ENCODE measurements at places on chromosomes 7 and 10.

GRCh38 chr10:123848564-123849457, 42.8 kb downstream of the CPXM2 start:
- DNase-seq = no peak

DNA sequence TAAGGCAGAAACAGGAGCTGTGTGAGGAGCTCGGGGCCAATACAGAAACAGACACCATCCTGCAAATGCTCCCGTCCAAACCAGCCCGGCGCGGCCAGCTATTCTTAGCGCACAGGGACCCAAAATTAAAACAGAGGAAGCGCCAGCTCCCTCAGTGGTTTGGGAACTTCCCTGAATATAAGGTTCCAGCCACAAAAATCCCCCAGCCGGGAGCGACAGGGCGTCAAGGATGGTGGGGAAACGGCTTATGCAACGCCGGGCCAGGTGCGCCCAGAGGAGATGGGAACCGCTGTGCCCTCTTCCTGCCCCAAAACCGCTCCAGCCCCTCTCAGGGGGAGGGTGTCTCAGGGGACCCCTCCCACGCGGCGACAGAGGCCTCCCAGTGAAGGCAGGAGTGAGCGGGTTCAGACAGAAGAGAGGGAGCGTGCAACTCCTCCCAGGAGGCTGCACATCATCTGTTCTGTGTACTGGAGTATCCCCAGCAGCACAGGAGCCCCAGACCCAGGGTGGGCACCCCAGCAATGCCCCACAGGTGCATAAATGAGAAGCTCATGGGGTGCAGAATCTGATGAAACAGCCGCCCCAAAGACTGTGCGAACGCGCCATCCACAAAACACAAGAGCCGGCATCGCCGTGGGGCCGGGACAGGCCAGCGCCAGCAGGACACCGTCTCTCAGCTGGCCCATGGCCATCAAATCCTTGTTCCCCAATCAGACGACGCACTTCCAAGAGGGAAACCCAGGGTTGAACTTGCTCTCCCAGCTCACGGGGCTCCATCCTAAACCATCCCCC, 73.9 kb upstream of the PDGFA start:
- DNase-seq = no peak

GRCh38 chr10:126425032-126425431, 36.8 kb upstream of the ADAM12 start:
- DNase-seq = no peak

GRCh38 chr10:76719006-76719405, 918.6 kb downstream of the KCNMA1 start:
- DNase-seq = no peak

GRCh38 chr7:122303531-122304318, 825 bp downstream of the FEZF1 start:
- DNase-seq = peak; percentile 22

GRCh38 chr7:16261100-16261499, 160.2 kb downstream of the CRPPA start:
- no peak for DNase-seq

DNA sequence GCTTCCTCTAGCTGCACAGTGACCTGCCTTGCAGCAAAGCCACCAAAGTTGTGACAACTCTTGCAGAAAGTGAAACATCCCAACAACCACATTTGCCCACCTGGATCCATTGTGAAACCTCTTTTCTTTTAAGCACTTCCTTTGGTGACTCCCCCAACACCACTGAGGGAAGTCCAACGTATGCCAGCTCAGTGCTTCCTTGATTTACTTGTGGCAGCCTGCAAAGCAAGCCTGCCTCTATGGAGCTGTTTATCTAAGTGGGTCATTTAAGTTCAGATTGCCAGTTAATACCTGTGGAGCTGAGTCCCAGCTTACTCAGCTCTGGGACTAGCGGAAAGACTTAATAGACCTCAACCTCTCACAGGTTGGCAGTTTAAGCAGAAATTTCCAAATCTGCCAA, 230.8 kb upstream of the GHITM start:
- DNase-seq = no peak

DNA sequence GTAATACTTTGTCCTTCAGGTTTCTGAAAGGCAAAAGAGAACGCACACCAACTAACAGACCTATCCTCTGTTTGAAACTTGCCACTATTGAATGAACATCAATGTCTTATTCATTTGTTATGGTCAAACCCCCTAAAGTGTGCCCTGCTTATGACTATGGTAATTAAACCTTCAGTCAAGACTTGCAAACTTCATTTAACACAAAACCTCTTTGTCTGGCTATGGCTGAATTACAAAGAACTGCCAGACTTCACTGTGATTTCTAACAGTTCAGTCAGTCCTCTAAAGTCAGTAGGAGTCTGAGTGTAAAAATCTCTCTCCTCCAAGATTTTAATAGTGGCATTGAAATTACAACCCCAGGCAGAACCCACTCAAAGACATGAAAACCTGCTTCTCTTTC, 702.5 kb upstream of the LRRN3 start:
- DNase-seq = no peak

All from right hindlimb (tissue), 1 donor.